HuH-7 (cell line): ENCODE measurements at places on chromosomes 7 and 10.

DNA sequence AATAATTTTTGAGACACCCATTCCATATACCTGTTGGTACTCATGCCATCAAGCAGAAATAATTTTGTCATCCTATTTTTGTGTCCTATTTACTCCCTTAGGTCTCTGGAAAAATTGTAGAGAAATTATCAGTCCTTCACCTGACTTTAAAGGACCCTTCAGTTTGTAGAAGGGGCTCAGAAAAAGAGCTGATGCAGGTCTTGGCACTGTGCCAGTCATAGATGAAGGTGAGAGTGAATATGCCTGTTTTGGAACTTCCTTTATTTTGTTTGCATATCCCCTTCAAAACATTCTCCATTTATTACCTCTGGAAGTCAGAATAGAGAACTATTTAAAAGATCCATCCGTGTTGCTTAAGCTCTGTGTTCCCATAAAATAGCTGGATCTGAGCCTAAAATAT lies 321.0 kb upstream of the TPK1 start:
- no peak for DNase-seq

DNA sequence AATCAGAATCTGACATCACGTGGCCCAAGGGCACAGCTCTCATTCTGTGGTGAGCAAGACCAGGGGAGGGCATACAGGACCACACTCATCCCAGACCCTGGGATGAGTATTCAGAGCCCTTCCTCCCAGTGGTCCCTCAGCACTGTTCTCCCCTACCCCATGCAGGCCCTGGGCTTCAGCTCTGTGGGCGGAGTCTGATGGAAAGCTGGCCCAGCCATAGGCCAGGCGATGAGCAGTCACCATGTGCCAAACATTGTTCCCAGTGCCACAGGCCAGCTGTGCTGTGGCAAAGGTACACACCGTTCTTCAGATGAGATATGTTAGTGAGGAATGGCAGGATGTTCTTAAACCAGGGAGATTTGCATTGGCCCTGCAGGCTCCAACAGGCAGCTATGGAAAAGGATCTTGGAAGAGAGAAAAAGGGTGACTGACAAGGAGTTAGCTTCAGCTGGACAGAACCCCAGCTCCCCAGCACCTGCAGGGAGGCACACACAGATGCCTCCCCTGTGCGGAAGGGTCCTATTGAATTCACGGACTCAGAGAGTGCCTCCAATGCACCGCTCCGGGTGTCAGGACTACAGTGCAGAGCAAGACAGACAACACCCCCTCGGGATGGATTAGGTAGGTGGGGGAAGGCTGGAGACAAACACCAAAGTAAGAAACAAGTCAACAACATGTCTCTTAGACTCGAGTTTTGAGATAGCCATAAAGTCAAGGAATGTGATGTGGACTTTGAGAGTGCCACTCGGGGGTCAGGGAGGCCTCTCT lies 596.0 kb upstream of the MGMT start:
- no peak for DNase-seq

DNA sequence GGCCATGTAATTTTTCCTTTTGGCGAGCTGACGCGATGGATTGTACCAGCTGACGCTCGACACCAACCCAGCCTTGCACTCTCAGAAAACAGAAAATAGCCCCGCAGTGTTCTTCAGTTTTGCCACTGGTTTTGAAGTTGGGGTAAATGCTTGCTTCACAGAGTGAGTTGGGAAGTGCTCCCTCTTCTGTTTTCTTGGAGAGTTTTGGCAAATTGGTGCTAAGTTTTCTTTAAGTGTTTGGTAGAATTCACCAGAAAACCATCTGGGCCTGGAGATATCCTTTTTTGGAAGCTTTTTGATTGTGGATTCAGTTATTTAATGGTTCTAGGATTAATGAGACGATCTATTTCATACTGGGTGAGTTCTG lies 252.8 kb downstream of the ELFN1 start:
- DNase-seq, result peak; percentile 52

- no peak for DNase-seq
These were observed 417.4 kb upstream of the GALNT17 start for GRCh38 chr7:70714506-70715038.

DNA sequence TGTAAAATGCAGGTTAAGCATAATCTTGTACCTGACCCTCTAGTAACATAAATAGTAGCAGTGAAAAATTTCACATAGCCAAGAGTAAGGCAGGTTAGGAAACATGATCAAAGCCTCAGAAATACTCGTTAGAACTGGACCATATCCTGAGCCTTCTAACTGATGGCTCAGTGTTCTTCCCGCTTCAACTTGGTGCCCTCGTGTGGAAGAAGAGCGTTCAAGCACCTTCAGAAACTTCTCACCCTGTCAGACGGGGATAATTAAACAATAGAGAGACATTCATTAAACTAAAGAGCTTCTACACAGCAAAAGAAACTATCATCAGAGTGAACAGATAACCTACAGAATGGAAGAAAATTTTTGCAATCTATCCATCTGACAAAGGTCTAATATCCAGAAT lies 124.5 kb downstream of the MYOF start:
- DNase-seq, result peak; percentile 65

GRCh38 chr7:159109653-159110035 lies 35.0 kb downstream of the VIPR2 start:
- DNase-seq, result no peak

- DNase-seq, result no peak
These were observed 121.8 kb downstream of the INHBA start for GRCh38 chr7:41581041-41581440.

DNA sequence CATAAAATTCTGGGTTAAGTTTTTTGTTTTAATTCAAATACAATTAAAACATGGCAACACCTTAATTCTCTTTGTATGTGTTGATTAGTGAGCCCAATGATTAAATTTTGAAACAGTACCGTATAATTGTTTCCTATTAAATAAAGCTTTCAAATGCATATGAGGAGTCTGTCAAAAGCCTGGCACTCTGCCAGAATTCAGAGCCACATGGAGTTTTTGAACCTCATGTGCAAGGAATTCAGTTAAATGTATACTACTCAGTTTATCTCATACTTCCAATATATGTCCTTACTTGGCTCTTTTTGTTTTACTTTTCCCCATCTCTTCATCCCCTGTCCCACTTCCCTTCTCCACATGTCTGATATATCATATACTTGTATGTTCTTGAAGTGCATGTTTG lies 165.6 kb upstream of the FAM3C start:
- DNase-seq, result no peak

DNA sequence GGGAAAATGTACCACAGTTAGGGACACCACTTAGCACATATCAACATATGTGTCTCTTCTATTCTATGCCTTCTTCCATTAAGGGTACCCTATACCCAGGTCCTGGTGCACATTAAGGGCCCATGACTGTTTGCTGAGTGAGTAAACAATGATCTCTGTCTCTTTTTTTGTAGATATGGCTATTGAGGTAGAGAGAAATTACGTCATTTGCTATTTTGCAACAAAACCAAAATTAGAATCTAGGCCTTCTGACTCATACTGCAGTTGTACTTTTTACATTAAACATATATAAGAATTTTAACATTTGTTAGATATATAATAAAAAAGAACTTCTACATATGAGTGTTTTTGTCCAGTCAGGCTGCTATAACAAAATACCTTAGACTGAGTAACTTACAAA lies 683.2 kb upstream of the LRRN3 start:
- DNase-seq, result no peak

GRCh38 chr7:15686957-15687545 lies 568 bp upstream of the MEOX2 start:
- DNase-seq, result peak; percentile 16

DNA sequence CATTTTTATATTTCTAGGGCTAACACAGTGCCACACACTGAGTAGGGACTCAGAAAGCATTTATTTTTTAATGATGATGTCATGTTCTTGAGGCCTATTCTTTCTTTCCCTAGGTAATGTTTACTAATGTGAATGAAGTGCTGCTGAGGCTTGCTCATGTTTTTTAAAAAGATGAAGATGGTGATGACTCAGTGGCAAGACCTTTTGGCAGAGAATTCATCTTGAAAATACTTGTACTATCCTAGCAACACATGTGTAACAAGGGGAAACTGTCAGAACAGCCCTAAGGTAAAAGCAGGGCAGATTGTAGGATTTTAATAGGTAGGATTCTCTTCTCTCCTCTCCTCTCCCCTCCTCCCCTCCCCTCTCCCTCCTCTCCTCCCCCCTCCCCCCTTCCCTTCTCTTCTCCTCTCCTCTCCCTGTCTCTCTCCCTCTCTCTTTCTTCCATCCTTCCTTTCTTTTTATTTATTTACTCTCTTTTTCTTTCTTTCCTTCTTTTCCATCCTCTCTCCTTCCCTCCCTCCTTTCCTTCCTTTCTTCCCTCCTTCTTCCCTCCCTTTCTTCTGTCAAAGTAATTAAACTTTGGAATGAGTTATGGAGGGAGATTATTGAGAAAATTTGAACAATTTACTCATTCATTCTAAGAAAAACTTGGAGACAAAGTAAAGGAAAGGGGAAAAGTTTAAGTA lies 75.3 kb downstream of the ZNF92 start:
- DNase-seq, result no peak

GRCh38 chr7:66604198-66604597 lies 24.5 kb upstream of the KCTD7 start:
- DNase-seq, result no peak

GRCh38 chr10:110303681-110304080 lies 1.0 kb downstream of the SMNDC1 start:
- DNase-seq, result no peak

DNA sequence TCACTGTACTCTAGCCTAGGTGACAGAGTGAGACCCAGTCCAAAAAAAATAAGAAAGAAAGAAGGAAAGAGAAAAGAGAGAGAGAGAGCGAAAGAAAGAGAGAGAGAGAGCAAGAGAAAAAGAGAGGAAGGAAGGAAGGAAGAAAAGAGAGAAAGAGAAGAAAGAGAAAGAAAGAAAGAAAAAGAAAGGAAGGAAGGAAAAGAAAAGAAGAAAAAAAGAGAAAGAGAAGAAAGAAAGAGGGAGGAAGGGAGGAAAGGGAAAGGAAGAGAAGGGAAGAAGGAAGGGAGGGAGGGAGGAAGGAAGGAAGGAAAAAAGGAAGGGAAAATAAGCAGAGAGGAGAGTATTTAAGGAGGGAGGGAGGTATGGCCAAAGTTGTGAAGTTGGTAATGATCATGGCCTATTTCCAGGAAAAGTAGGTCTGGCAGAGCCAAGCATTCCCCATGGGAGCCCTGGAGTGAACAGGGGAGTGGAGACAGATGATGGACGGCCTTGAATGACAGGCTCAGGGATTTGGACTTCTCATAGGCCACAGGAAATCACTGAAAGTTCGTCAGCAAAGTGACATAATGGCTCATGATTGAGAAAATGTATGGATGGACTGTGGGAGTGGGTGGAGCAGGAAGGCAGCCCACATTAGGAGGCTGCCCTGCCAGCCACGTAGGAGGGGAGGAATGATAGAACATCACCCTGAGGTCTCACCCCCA lies 44.8 kb upstream of the CUX1 start:
- DNase-seq, result no peak

DNA sequence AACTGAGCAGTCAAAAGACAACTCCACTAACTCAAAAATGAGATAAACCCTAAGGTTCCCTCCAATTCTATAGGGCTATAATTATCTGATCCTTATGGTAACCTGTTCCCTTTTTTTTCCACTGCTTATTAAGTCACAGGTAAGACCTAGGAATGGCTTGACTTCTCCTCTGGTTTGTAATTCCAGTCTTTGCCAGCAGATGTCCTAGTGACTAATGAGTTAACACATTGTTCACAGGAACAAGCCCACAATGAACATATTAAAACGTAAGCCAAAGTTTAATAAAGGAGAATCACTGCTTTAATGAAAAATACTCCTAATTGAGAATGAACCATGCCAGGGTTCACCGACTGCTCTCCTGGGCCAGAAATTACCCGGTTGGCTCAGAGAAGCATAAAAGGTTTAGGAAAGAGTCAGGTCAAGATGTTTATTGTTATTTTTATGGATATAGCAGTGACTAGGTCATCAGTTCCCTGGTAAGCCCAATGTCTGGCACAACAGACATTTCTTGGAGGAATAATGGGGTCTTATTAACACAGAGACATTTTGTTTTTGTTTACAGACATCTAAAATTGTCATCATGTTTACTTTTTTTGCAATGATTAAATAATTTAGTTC lies 120.1 kb downstream of the ELAPOR2 start:
- no peak for DNase-seq

DNA sequence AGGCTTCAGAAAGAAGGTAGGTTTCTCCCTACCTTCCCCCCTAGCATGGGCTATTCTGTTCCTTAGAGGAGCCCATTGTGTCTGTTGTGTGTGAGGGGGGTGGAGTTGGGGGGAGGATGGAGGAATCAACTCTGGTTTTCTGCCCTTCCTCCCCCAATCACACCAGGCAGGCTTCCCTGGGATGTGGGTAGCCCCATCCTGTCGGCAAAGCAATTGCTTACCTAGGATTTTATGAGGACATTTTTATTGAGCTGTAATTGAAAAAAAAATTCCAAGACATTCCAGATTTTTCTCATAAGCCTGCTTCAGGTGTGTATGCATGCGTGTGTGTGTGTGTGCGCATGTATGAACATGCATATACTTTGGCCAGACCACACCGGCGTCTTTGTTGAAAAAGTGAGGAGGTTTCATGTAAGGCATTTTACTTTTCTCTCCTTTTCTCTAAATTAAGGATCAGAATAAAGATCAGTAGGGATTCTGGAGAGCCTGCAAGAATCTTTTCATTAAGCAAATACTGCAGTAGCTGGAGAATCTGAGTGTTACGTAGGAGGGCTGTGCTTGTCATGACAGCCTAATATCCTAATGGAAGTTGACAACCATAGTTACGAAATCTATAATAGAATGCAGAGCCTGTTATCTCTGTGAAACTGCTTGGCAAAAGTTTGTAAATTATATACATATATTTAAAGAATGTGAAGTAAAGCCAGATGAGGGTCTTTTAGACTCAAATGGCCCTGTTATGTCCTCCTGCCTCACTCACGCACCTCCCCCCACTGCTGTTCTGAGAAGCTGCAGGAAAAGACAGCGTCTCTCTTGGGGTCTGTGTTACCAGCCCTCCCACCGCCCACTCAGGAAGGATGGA lies 27.3 kb upstream of the SAMD8 start:
- DNase-seq, result no peak

- peak; percentile 77 for DNase-seq
These were observed 81.8 kb downstream of the PAX2 start for GRCh38 chr10:100826983-100827818.
